ENCODE measurements at places on chromosomes 16 and 17. TPM values are rescaled to one million over a fixed set of nuclear protein-coding genes. Genes with fewer than 3 reads are reported as not detected.
A peak's percentile ranks its signal among the peaks of the same experiment; 100 is the strongest.

The ABCC12 gene
- not detected for polyA plus RNA-seq

DNA sequence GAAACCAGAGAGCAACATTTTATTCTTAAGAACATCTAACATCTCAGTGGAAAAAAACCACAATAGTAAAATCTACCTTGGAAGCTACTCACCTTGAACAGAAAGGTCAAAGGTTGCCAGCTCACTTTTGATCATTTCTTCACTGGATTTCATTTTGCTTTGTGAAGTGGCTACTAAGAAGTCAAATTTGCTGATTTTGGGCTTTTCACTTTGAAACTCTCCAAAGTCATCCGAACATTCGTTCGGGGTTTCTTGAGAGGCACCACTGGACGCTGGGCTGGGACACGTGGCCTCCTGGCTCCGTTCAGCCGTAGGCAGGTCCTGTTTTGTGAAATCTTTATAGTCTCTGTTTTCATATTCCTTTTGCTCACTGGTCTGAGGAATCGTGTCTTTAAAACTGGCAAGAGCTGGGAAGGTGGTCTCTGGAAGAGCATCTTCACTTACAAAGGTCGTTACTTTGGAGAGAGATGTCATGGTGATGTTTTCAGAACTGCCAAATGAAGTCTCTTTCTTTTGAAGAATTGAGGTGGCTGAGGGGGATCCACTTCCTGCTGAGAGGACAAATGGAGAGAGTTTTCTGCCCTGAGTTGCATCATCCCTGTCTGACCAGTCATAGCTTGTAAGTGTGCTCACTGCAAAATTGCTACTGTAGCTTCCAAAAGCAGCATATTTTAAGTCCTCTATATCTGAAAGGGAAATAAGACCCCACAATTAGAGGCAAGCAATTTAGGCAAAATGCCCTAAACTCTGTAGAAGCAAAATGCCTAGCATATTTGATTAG is 52.4 kb downstream of the DUSP14 start:
- no peaks in the 10 kb centered on the region for H3K4me1 ChIP-seq
- peaks cover 33% of the 10 kb centered on the region for H3K36me3 ChIP-seq
- no peak overlapping the region for H3K27ac ChIP-seq
- no peaks in the 10 kb centered on the region for H3K27me3 ChIP-seq
- H3K4me3 ChIP-seq = no peak overlapping the region

DNA sequence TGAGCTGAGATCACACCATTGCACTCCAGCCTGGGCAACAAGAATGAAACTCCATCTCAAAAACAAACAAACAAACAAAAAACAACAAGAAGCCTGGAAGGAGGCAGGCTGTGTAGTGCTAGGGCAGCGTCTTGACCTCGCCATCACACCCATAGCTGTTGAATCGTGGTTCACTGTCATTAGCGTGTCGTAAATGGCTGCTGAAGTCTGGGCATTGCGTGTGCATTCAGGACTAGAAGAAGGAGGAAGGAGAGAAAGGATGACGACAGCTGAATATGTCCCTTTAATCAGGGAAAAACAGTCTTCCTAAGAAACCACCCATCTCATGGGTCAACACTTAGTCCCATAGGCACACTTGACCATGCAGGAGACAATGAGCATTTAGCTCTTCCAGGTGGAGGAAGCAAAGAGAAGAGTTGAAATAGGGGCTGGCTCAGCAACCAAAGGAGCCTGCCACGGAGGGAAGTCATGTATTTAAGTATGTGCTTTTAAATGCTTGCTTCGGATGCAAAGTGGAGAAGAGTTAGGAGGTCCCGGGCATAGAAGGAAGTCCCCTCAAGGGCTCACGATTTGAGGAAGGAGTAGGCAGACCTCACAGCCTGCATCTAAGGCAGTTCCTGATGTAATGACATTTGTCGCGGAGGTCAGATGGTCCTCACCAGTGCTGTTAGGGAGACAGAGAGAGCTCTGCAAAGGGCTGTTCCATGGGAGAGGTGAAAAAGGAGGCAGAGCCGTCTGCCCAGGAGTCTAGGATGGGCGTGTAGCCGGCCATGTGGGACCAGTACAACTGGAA is 8.8 kb downstream of the PRSS22 start:
- H3K36me3 ChIP-seq = no peaks in the 10 kb centered on the region
- DNase-seq = no peak
- H3K27me3 ChIP-seq = peaks cover 5% of the 10 kb centered on the region
- no peak overlapping the region for H3K27ac ChIP-seq

The PERCC1 gene
- 0.58 TPM for polyA plus RNA-seq

DNA sequence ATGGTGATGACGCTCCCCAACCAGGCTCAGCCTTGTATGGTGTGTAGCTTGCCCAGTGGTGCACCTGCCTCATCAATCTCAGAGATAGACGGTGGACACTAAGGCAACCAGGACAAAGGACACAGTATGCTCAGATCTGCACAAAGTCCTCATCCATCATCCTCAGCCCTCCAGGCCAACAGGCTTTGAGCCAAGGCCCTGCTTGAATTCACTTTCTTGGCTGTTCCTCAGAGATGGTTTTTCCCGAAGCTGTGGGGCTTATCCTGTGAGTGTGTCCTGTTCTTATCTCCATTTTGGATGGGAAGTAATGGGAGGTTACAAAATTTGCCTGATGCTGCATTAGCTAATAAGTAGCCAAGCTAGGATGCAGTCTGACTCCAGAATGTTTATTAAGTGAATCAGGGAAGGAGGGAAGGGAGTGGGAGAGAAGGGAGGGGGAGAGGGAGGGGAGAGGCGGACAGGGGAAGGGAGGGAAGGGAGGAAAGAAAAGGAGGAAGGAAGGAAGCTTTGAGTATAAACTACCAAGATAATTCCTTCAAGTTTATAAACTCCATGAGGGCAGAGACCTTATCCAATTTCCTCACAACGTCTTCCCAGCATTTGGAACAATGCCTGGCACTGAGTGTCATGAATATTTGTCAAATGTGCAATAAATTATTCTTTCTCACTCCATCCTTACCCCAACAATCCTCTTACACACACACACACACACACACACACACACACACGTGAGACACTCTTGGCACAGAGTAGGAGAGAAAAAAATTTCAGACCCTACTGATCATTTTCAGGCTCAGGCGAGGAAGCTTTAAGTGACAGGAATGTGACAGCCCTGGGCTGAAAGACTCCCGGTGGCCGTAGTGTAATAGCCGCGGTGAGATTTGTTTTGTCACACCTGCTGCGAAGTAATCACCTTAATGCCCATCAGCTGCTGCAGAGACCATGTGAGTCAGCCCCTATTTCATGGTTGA is 84.3 kb downstream of the BMERB1 start:
- no peaks in the 10 kb centered on the region for H3K36me3 ChIP-seq
- H3K4me3 ChIP-seq = no peak overlapping the region
- no peaks in the 10 kb centered on the region for H3K4me1 ChIP-seq
- no peaks in the 10 kb centered on the region for H3K27me3 ChIP-seq

GRCh38 chr16:68455631-68456030 is 7.3 kb upstream of the SMPD3 start:
- H3K4me3 ChIP-seq = no peak overlapping the region
- H3K4me1 ChIP-seq = no peaks in the 10 kb centered on the region
- H3K27ac ChIP-seq = no peak overlapping the region
- H3K36me3 ChIP-seq = no peaks in the 10 kb centered on the region

The KRT40 gene
- not detected for polyA plus RNA-seq

DNA sequence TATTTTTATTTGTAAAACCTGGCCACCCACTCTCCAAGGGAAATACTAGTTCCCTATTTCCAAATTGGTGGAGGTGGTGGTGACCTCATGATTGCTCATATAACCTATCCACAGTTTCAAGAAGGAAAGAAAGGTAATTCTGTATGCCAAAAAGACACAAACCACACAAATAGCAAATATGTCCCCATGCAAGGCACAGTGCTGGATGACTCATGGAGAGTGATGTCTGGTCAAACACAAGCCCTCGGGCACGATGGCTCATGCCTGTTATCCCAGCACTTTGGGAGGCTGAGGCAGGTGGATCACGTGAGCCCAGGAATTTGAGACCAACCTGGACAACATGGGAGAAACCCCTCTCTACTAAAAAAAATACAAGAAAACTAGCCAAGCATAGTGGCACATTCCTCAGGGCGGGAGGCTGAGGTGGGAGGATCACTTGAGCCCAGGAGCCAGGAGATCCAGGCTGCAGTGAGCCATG is 64.2 kb downstream of the GNA13 start:
- DNase-seq = no peak
- H3K27me3 ChIP-seq = no peaks in the 10 kb centered on the region
- H3K36me3 ChIP-seq = no peaks in the 10 kb centered on the region
- H3K27ac ChIP-seq = no peak overlapping the region
- no peaks in the 10 kb centered on the region for H3K4me1 ChIP-seq

DNA sequence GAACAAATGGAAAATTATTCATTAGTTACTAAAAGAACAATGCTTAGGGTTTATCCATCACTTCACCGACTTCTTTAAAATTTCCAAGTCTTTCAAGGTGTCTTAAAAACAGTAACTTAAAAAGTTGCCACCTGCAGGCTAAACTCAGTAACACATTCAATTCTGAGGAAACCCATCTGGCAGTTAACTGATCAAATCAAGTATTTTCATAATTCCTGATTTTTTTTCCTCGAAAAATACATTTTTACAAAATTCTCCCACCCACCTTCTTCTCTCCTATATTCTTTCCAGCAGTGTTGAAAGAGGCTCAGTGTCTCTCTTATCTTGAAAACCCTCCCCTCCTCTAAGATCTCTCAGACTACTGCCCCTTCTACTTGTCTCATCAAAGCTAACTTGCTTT is 29.9 kb downstream of the PARN start:
- peak; percentile 12 for DNase-seq
- H3K4me1 ChIP-seq = no peaks in the 10 kb centered on the region
- H3K4me3 ChIP-seq = no peak overlapping the region
- H3K27me3 ChIP-seq = no peaks in the 10 kb centered on the region

DNA sequence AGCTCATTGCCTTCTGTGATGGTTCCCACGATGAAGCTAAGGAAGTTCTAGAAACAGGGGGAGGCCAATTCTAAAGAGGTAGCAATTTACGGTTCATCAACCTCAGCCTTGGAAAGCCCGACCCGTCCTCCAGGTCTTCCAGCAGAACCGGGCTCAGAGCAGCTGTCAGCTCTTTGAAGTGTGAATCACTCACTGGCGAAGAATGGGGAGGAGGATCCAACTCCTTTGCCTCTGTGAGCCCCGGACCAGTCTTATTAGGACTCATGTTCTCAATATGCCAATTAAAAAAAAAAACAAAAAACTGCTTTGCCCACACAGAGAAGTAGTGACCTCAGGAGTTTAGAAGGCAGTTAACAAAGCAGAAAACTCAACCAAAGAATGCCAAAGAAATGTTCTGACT is 31.4 kb downstream of the STX8 start:
- no peak overlapping the region for H3K4me3 ChIP-seq
- no peak for DNase-seq
- H3K27ac ChIP-seq = no peak overlapping the region
- no peaks in the 10 kb centered on the region for H3K4me1 ChIP-seq

DNA sequence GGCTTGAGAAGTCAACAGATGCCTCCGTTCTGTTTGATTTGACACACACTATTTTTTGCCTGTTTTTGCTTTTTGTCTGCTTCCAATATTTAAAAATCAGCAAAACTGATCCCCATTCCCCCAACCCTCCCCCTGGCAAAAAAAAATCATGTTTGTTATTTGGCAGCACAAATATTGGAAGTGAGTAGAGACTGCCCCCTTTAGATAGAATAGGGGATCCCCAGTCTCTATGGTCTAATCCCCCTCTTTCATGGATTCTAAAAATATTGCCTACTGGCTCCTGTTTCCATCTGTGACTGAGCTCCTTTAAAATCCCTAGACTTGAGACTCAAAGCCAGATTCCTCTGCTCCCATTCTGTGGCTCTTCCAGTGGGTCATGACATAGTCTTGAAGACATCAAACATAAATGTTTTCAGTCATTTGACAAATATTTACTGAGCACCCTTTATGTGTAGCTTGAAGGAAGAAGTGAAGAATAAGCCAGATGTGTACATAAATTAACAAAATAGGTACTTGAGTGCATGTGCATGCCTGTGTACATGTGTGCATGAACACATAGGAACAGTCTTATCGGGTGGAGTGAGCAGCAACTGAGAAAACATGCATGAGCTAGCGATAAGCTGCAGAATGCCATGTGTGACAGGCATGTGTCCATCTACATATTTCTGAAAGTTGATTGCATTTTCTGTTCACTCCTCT is 101.2 kb downstream of the SALL1 start:
- DNase-seq = no peak
- H3K27ac ChIP-seq = no peak overlapping the region
- H3K4me1 ChIP-seq = no peaks in the 10 kb centered on the region
- H3K4me3 ChIP-seq = no peak overlapping the region
- no peaks in the 10 kb centered on the region for H3K27me3 ChIP-seq
- no peaks in the 10 kb centered on the region for H3K36me3 ChIP-seq

The TRPV2 gene
- polyA plus RNA-seq = 2.8 TPM

GRCh38 chr17:19703828-19704613 is 12.4 kb downstream of the SLC47A2 start:
- no peak overlapping the region for H3K27ac ChIP-seq
- no peaks in the 10 kb centered on the region for H3K36me3 ChIP-seq

The KRTAP2-2 gene
- not detected for polyA plus RNA-seq

The SLC6A2 gene
- not detected for polyA plus RNA-seq

GRCh38 chr17:33750943-33751701 is 458.0 kb upstream of the ASIC2 start:
- DNase-seq = peak; percentile 64
- no peaks in the 10 kb centered on the region for H3K36me3 ChIP-seq
- H3K4me3 ChIP-seq = no peak overlapping the region
- H3K4me1 ChIP-seq = no peaks in the 10 kb centered on the region
- peaks cover 2% of the 10 kb centered on the region for H3K27me3 ChIP-seq
- H3K27ac ChIP-seq = no peak overlapping the region

GRCh38 chr16:57481421-57481820 is 4.9 kb downstream of the DOK4 start:
- H3K4me3 ChIP-seq = no peak overlapping the region
- no peaks in the 10 kb centered on the region for H3K36me3 ChIP-seq
- no peak for DNase-seq
- no peaks in the 10 kb centered on the region for H3K27me3 ChIP-seq
- no peaks in the 10 kb centered on the region for H3K4me1 ChIP-seq

The AGRP gene
- not detected for polyA plus RNA-seq

The CD68 gene
- polyA plus RNA-seq = 142 TPM

The SMIM22 gene
- 839 TPM for polyA plus RNA-seq

- DNase-seq = peak; percentile 63
- H3K27ac ChIP-seq = no peak overlapping the region
- peaks cover 3% of the 10 kb centered on the region for H3K4me1 ChIP-seq
- no peaks in the 10 kb centered on the region for H3K27me3 ChIP-seq
Measured at GRCh38 chr16:81623365-81624102, 155.6 kb upstream of the PLCG2 start.

All from small intestine (tissue), 16 donors.